ENCODE measurements at places on chromosomes 12 and 14.

- no peak for DNase-seq
These were observed 154.0 kb downstream of the DICER1 start for GRCh38 chr14:95003099-95003960.

- DNase-seq, result no peak
These were observed 172.4 kb upstream of the RTL1 start for GRCh38 chr14:101075801-101076413.

DNA sequence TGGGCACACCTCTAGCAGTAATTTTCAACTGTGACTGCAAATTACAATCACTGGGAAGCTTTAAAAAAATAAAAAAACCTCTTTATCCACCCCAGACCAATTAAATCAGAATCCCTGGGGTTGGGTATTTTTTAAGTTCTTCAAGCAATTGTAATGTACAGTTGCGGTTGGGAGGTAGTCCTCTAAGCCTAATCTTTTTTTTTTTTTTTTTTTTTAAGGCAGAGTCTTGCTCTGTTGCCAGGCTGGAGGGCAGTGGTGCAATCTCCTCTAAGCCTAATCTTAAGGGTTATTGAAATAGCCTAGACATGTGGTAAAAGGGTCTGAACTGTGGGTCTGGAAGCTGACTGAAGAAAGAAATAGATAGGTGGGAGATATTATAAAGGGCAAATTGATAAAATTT is 230.5 kb downstream of the AKAP6 start:
- no peak for DNase-seq

DNA sequence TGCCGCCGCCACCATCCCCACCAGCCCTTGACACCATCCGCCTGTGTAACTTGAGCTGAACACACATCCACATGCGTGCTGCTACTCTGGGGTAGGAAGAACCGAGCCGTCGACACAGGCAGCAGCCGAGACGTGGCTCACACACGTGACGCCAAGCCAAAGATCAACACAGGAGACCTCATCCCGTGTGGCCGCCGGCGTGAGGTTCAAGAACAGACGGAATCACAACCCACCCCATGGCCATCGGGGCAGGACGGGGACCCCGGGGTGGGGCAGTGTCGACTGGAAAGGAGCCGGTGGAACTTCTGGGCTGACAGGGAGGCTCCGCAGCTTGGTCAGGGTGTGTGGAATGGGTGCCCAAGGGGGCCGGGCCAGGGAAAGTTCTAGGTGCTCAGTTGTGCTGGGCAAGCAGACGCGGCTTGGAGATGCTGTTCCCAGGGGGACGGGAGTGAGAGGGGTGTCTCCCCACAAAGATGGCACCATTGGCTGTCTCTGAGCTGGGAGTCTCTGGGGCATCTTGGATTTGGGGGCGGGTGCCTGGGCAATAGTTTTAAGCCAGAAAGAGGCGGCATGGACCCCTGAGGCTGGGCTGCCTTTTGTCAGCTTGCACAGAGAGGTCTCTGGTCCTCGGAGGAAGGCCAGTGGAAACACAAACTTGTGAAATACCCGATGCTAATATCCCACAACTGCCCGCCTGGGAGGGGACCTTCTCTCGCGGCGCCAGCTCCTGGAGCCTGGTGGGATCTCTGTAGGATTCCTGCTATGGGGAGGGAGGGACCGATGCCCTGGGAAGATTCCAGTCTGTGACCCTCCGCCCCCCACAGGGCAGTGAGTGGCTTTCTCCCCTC is 41.8 kb downstream of the GALNT9 start:
- no peak for DNase-seq

DNA sequence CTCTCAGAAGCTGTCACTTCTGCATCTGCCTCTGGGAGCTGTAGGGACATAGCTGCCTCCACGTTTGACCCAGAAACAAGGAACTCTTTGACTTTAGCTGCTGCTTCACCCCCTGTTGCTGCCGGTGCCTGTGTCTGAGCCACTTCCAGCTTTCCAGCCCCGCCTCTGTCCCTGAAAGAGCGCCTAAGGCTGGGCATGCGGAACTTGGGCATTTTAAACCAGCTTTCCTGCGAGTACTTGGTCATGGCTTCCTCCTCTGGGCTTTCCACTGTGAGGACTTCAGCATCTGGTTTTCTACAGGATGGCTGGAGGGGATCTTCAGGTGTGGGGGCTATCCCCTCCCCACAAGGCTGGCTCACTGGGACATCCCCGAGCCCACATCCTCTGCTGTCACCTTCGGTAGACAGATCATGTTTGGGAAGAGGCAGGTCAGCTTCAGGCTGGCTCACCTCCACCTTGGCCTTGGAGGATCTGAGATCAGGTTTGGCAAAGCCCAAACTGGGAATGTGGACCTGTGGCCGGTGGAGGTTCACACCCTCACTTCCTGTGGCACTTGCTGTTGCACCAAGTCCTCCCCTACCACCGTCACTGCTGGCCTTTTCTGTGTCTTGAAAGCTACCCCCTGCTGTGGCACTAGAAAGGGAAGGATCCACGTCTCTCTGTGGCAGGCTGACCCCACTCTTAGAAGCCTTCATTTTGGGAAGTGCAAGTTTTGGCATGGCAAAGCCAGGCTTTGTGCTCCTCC is 15.2 kb downstream of the PLD4 start:
- no peak for DNase-seq

DNA sequence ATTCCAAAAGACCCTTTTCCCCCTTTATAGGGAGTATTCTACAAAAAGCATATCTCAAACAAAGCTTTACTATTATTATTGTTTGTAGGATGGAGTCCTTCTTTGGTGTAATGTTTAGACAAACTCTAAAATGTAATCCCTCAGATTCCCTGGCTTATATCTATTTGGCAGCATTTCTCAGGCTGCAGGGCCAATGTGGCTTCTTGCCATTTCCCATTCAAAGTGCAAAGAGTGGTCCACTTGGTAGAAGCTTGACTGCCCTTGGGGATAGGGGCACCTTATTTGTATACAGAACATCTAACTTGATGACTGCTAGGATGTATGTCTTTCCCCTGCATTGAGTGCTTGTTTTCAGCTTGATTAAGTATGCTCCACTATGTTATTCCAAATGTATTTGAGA is 242.7 kb downstream of the PRKD1 start:
- DNase-seq, result no peak

DNA sequence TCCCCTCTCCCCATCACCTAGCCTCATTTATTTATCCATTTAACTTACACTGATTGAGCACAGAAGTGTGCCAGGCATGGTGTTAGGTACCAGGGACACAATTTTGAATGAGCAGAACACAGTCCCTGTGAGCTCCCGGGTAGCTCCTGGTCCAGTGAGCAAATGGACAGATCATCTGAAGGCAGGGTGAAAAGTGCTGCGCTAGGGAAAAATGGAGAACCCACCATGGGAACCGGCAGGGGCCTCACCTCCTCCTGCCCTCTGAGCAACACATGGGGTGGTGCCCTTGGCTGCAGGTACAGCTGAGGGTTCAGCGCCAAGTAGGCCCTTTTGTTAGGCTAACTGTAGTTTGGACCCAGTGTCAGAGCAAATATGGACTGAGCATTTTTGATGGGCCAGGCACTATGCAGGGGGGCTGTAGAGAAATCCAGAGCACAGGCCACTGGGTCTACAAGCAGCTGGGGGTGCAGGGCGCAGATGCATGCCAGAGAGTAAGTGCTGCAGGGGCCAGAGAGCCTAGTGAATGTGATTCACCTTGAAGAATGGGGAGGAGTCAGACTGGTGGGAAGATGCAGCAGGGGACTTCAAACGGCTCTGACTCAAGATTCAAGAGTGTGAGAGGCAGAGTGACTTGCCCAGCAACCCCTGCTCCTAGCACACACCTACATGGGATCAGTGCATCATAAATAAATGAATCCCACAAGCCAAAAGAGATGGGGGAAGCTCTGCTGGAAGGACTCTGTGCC is 28.2 kb downstream of the LTBP2 start:
- no peak for DNase-seq

DNA sequence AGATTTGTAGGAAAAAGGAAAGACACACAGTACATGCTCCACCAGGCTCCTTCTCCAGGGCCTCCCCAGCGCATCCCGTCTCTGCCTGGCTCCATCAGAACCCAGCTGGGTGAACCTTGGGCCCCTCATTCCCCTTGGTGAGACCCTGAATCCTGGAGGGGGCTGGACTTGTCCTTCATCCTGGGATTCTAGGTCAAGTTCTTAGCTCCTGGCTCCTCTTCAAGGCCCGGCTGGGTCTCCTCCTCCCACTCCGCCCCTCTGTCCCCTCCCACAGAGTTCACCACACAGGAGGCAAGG is 49.2 kb downstream of the PSMA6 start:
- no peak for DNase-seq

- no peak for DNase-seq
These were observed 123.7 kb upstream of the DHRS4 start for GRCh38 chr14:23829736-23830471.

DNA sequence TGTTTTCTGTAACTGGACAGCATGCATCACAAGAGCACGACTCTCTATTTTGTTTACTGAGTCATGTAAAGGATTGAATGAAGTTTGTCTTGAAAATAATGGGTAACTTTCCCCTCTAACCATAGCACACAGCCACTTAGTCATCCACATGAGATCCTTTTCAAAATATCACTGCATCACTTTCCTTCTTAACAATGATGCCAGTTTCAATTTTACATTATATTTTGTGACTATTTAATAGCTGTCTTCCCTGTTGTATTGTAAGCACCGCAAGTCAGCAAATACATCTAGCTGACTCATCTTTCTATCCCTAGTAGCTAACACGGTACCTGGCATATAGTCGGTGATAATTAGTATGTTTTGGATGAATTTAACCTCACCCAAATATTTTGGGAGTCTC is 83.3 kb upstream of the PPM1H start:
- DNase-seq, result no peak

DNA sequence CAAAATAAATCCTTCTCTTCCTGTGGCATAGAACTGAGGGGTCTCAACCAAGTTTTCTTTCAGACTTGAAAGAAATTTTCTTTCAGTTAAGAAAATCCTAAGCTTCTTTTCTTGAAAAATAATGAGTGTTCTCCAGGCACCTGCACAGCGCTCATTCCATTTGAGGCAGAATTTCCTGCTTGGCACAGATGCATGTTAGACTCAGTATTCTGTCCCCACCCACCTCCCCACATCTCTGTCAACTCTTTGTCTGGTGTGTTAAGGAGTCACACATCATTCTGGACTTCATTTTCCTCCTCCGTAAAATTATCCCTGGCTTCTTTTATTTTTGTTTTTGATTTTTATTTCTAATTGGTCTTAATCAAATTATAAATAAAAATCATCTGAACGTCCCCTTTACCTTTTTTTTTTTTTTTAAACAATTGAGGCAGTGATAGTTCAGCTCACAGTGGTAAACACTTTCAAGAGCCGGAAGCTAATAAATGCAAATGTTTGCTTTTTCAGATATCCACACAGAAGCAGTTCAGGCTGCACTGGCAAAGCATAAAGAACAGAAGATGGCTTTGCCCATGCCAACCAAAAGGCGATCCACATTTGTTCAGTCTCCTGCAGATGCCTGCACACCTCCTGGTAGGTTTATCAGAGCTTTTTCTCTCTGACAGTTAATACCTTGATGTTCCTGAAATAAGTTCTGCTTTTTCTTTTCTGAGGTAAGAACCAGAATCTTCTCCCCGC is 104.0 kb upstream of the ATF1 start:
- no peak for DNase-seq

GRCh38 chr12:30870491-30871265 is 55.9 kb upstream of the TSPAN11 start:
- no peak for DNase-seq

GRCh38 chr14:104378698-104379113 is 200.9 kb upstream of the C14orf180 start:
- DNase-seq, result no peak

GRCh38 chr12:100794441-100795173 is at the start of gene ANO4:
Gene ANO4 (plus strand): TSS chr12:100794776. CDS start chr12:100901786, 107,010 bp downstream.
- DNase-seq, result no peak

- no peak for DNase-seq
These were observed 622 bp downstream of the TECPR2 start for GRCh38 chr14:102363182-102363943.

GRCh38 chr12:5988659-5989116 is 43.6 kb upstream of the ANO2 start:
- peak; percentile 76 for DNase-seq

DNA sequence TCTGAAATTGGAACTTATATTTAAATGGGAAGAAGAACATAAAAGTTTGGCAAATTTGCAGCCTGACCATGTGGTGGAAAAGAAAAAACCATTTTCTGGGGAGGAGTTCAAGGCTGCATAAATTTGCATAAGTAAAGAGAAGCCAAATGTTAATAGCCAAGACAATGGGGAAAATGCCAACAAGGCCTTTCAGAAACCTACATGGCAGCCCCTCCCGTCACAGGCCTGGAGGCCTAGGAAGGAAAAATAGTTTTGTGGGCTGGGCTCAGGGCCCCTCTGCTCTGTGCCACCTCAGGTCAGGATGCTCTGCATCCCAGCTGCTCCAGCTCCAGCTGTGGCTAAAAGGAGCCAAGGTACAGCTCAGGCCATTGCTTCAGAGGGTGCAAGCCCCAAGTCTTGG is 67.6 kb upstream of the CCDC60 start:
- DNase-seq, result no peak

DNA sequence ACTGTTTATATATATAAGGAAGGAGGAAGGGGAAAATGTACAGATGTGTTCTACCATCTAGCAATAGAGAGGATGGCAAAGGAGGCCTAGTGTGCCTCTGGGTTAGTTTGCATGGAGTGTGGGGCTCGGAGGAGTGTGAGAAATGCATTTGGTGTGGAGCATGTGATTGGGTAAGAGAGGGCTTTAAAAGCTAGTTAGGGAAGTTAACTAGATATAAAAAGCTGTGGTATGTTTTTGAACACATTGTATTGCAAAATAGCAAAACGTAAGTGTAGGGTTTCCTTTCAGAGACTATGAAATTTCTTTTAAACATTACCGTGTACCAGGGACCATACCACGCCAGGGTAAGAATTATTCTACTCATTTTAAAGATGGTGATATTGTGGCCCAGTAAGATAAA is 53.3 kb upstream of the STXBP6 start:
- no peak for DNase-seq

DNA sequence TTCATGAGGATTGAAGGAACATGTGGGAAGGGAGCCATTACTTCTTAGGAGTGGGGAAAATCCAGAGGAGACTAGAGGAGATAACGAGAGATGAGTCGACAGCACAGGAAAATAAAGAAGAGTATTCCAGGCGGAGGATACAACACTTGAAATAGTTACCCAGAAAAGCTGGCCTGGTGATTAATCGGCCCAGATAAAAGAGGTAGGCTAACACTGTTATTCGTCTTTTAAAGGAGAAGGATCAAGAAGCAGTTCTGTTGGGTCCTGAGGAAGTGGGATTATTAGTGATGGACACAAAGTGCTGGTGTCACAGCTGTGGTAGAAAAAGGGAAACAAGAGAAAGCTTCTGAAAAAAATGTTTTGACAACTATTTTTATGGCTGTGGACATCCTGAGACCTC is 425.3 kb downstream of the ZFP36L1 start:
- DNase-seq, result no peak

GRCh38 chr12:30822385-30823155 is 67.8 kb upstream of the CAPRIN2 start:
- DNase-seq, result peak; percentile 41

- no peak for DNase-seq
These were observed 25.9 kb downstream of the SYNDIG1L start for GRCh38 chr14:74400031-74400685.
